NCI-H1930 (cell line): ENCODE measurements at places on chromosomes 3 and 15.

DNA sequence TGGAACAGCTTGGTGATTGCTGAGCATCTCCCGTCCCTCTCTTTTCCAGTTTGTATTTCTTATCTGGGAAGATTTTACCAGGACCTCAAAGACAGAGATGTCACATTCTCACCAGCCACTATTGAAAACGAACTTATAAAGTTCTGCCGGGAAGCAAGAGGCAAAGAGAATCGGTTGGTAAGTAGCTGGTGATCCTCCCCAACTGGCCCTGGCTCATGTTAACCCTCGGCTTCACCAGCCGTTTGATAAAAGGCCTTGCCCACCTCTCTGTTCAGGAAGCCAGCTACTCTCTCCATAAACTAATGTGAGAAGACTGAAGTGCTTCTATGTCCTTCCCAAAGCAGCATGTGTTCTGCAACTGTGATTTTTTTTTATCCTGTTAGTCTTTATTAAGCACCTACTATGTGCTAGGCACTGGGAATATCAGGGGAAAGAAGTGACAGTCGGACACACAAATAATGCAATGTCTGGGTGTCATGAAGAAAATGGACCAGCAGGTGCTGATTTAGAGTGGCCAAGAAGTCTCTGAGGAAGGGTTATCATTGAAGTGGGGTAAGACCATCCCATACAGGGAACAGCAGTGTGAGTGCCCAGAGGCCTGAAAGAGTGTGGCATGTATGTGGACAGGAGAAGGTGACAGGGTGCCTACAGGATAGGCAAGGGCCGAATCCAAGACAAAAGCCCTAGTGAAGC, 1.2 kb downstream of the MANF start:
- DNase-seq: no peak

- no peak for DNase-seq
These were observed 237.7 kb downstream of the NR1D2 start for GRCh38 chr3:24182756-24183155.

DNA sequence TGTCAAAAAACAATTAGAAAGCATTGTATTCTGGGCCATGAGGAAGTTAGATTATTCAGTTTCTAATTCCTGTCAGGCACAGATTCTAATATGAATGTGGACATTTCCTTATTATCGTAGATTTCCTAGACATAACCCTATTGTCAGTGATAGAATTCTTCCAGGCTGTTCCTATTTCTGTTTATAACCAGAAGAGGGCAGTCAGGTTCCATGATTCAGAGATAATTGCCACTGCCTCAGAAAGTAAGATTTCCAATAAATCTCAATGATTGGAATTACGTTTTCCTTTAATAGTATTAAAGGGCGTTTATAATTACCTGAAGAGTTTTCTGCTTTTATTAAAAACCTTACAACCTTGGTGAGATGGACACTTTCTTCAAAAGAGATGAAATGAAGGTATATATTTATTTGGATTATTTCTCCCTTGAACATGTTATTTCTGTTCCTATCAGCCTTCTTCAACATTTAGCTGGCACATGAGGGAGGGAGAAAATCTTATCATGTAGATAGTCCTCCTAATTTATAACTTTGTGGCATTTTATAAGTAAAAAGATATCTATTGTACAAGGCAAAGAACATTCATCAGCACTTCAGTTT, 439.2 kb downstream of the MCTP2 start:
- DNase-seq: peak; percentile 1

- no peak for DNase-seq
These were observed 57.2 kb downstream of the POLQ start for GRCh38 chr3:121488628-121489027.
